ENCODE measurements at places on chromosomes 5 and 9.

DNA sequence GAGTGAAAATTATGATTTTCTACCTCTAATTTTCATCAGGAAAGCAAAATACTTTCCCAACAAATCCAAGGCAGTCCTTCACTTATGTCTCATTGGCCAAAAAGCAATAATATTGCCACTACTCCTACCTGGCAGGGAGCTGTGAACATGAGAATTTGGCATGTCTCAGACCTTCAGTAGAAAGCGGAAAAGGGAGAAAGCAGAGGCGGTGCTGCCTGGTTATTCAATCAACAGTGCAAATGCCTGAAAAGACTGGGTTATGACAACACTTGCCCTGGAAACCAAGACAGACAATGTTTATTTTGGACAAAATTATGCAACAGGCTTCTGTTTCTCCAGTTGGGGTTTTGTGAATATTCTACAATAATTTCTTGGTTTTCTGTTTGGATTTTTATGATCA, 194.4 kb downstream of the TAF11L14 start:
- H3K4me3 ChIP-seq, result no peak overlapping the region
- H3K36me3 ChIP-seq, result no peaks in the 10 kb centered on the region
- no peaks in the 10 kb centered on the region for H3K27me3 ChIP-seq
- H3K27ac ChIP-seq, result no peak overlapping the region
- no peaks in the 10 kb centered on the region for H3K4me1 ChIP-seq

- H3K4me1 ChIP-seq, result peaks cover 19% of the 10 kb centered on the region
- no peak for DNase-seq
- H3K4me3 ChIP-seq, result no peak overlapping the region
- no peak overlapping the region for H3K27ac ChIP-seq
- no peaks in the 10 kb centered on the region for H3K36me3 ChIP-seq
- H3K27me3 ChIP-seq, result no peaks in the 10 kb centered on the region
Measured at GRCh38 chr5:6502421-6502820, 53.8 kb downstream of the UBE2QL1 start.

DNA sequence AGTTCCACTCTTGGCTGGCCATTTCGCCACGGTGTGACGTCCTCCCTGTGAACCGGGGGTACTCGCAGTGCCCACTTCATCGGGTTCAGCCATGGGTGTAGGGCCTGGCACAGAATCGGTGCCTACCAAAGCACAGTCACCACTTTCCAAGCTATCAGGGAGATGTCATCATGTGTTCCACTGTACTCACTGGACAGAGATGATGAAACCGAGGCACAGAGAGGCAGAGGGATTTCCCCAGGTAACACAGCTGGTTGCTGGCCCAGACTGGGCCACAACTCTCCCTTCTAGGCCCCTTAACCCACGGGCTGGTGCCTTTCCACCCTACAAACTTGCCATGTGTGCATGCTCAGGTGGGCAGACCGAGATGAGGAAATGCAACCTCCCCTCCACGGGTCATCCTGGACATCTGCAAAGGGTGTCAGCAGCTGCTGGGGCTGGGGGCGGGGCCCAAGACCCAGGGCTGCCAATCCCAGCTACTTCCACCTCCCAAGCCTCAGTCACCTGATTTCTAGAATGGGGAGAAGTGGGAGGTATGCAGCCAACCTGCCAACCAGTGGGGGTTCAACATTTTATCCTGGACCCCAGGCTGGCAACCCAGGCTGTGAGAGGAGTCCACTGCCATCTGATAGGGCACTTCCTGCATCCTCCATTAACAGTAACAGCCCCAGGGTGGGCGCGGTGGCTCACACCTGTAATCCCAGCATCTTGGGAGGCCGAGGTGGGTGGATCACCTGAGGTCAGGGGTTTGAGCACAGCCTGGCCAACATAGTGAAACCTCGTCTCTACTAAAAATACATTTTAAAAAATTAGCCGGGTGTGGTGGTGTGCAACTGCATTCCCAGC, 893 bp upstream of the SH2D3C start:
- H3K27ac ChIP-seq, result no peak overlapping the region
- no peak for DNase-seq
- no peak overlapping the region for H3K4me3 ChIP-seq
- no peaks in the 10 kb centered on the region for H3K27me3 ChIP-seq
- H3K36me3 ChIP-seq, result no peaks in the 10 kb centered on the region

- H3K4me3 ChIP-seq, result no peak overlapping the region
- no peak overlapping the region for H3K27ac ChIP-seq
- no peaks in the 10 kb centered on the region for H3K27me3 ChIP-seq
- H3K36me3 ChIP-seq, result no peaks in the 10 kb centered on the region
Measured at GRCh38 chr5:122611406-122611805, 163.5 kb upstream of the SNX2 start.
